ENCODE measurements at places on chromosomes 5 and 9.

- no peak for DNase-seq
Observed at GRCh38 chr9:129108083-129108804, 2.3 kb downstream of the CRAT start.

DNA sequence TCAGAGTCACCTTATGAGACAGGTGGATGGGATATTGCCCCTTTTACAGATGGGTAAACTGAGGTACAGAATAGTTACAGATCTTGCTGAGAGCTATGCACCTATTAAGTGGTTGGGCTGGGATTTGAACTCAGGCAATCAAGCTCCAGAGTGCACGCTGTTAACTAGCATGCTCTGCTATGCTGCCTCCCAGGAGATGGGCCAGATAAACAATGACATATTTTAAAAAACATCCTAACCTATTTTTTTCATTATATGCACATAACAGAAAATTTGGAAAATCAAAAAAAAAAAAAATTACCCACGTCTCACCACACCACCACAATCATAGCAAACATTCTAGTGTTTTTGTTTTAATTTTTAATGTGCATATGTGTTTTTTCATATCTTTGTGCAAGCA, 123.4 kb upstream of the STC2 start:
- DNase-seq: no peak

DNA sequence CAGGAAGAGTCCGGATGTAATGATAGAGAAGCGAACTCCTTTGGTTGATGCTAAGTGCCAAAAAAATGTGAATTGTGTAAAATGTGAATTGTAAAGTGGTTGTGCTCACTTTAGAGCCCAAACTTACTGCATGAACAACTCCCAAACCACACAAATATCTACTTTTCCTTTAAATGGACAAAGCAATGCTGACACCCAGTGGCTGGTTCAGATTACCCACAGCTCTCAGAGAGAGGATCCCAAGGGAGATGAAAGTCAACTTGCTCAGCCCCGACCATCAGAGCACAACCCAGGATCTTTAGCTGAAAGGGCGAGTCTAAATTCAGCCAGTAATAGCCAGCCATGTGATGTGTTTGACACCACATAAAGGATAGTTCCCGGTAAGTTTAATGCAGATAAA, 133.7 kb downstream of the NMUR2 start:
- no peak for DNase-seq

DNA sequence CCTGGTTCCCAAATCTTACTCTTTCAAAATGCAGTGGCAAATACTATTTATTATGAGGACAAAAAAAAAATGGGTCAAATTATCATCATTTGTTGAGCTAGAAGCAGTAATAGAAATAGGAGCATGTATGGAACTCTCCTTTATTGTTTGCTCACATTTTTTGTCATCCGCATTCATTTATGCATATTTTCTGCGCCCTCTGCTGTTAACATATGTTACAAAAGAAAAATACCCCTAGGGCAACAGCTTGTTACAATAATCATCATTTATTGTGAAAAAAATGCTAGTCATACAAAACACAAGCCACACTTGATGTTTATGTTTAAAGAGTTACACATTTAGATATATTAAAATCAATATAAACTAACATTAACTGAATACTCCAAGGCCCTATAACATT, 328.2 kb downstream of the TUSC1 start:
- no peak for DNase-seq

- DNase-seq: no peak
Observed at GRCh38 chr5:174090129-174090528, 44.6 kb downstream of the NSG2 start.

DNA sequence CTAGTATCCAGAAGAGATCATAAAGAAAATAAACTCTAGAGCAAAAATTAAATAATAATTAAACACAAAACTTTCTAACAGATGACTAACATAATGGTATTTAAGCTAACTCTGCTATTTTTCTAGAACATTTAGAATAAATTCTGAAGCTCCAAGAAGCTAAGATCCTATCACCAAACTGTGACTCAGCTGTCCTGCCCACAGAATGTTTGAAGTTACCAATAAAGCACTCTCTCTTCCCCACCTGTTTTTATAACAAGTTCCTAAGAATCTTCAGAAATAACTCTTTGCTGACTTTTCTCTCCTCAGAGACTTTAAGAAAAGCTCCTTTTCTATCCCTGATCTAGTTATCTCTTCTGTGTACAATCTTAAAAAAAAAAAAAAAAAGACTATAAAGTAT, 6.0 kb upstream of the EFNA5 start:
- no peak for DNase-seq

DNA sequence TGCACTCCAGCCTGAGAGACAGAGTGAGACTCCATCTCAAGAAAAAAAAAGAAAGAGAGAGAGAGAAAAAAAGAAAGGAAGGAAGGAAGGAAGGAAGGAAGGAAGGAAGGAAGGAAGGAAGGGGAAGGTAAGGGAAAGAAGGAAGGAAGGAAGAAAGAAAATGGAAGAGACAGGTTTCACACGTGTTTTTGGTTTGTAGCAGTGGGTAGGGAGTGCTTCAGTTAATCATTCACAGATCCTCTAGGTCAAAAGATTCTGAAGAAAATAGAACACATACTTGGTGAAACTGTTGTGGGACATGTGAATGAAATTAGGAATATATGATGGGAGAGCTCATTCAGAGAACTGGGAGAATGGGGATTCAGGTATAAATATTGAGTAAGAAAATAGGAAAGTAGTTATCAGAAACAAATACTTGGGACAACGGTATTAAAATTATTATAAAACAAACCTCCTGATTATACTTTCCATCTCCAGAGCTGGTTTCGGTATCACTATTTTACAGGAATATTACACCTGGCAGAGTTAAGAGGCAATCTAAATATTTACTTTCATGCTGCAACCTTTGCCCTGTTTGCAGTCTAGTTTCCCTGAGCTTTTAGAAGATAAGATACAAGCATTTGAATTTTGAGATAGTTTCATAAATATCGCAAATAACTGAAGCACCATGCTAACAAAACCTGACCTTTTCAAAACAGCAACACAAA, 37.2 kb downstream of the MARVELD2 start:
- no peak for DNase-seq
